ENCODE measurements at places on chromosomes 12 and 14.

- DNase-seq: no peak
Observed at GRCh38 chr14:69331206-69331605, 66.9 kb downstream of the ERH start.

- no peak for DNase-seq
Observed at GRCh38 chr14:74616507-74616906, 4.5 kb upstream of the LTBP2 start.

DNA sequence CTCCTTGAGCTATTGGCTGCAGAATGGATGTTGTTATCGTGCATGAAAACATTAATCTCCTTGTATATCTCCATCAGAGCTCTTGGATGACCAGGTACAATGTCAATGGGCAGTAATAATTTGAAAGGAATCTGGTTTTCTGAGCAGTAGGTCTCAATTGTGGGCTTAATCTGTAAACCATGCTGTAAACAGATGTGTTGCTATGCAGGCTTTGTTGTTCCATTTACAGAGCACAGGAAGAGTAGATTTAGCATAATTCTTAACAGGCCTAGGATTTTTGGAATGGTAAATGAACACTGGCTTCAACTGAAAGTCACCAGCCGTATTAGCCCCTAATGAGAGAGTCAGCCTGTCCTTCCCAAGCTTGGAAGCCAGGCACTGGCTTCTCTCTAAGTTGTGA lies 50.4 kb downstream of the ATG14 start:
- no peak for DNase-seq

GRCh38 chr12:43964033-43964432 lies 128.2 kb downstream of the TMEM117 start:
- no peak for DNase-seq

- peak; percentile 48 for DNase-seq
Observed at GRCh38 chr12:49793620-49794019, 34.6 kb downstream of the NCKAP5L start.

DNA sequence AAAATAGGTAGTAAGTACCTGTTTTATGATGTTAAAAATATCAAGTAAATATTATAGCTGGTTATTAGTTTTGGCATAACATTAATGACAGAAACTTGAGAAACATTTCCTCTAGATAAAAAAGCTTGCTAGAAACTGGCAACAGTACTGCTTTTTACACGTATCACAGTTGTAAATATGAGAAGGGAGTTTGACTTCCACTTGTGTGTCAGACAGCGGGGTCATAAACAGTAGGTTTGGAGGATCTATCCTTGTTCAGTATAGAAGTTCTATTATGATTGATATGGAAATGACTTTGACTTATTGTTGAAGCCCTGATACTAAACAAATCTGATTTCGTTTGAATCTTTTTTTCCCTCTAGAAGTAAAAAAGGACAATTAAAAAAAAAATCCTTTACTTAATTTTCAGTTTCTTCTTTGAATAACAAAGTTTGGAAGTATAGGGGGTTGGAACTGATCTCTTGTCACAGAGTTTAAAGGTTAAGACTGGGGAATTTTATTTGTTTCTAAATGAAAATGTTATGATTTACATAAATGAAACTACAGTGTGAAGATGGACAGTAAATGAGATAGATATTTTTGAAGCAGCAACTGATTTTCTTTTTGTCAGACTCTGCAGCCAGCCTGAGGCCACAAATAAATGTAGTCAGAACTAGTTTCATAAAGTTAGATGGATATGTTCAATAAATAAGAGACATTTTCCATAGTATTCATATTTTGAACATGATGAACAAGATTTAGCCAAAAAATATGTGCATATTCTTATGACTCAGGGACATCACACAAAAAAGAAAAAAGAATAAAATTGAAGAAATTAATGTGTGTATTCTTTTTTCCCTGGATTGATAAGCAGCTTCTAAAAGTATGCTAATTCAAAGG lies 50.1 kb downstream of the WNK1 start:
- no peak for DNase-seq

DNA sequence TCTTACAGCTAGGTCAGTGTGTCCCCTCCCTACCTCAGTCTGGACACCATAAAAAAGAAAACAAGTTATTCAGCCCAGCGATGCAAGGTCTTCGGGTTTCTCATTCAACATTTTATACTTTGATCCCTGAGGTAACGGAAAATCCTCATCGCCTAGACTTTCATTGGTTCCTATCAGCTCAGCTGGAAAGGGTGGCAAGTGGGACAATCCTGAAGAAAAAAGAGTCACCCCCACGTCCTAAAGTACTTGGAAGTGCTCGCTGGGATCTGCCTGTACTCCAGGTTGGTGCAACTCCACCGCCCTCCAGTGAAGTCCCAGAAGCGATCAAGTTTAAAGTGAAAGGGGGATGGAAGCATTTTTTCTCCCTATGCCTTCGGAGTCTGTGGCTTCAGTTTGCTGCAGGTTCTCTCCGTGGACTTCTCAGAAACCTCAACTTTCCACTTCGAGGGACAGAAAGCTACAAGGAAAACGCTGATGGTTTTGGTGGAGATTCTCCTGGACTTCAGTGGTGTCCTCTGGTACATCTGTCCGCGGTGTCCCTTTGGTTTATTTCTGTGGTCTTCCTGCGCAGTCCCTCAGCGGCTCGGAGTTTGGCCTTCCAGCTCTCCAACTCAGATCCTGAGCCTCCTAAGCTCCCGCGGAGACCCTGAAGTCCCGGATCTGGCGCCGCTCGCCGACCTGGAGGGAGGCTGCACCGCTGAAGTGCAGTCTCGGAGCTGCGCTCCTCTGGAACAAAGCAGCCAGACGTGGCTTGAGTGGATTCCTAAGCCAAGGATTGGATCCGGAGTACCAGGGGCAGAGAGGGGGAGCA lies 1.8 kb upstream of the LRFN5 start:
- no peak for DNase-seq

DNA sequence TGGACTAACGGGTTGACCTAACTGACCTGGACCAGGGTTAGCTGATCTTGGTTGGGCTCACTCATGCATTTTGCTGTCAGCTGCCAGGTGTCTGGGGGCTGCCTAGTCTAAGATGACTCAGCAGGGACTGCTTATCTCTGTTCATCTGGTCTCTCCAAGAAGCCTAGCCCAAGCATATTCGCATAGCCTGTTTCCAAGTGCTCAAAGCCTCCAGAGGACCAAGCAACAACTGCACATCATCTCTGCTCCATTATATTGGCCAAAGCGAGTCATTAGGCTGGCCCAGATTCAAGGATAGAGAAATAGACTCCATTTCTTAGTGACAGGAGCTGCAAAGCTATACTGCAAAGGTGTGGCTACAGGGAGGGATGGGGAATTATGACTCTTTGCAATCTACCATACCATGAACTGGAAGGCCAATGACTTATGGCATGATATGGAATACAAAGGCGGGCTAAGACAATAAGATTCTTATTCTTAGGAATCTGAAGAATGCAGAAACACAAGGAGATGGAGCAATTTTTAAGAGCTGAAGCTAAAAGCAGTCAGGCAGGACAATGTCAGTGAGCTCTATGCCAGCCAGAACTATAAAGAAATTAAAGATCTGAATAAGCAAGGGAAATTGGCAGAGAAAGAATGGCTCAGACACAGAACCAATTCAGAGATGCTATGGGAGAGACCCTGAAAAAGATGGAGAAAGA lies 194.6 kb upstream of the FSCB start:
- DNase-seq: no peak

Measured in natural killer cell treated with Interleukin-12 subunit alpha and Interleukin-12 subunit beta and Interleukin-15 and Interleukin-18, amount 100 ng/mL, for 72 hours (primary cell).